Activated CD4-positive, alpha-beta memory T cell treated with anti-CD3 and anti-CD28 coated beads, Interleukin-2, amount 10 ng/mL, durations not matched to agents 7 days and 5 days (primary cell): ENCODE measurements at places on chromosomes 4 and X. TPM values are rescaled to one million over a fixed set of nuclear protein-coding genes. Genes with fewer than 3 reads are reported as not detected.

Gene GLA
- 35.6 TPM for total RNA-seq

Gene UCP1
- not detected for total RNA-seq

DNA sequence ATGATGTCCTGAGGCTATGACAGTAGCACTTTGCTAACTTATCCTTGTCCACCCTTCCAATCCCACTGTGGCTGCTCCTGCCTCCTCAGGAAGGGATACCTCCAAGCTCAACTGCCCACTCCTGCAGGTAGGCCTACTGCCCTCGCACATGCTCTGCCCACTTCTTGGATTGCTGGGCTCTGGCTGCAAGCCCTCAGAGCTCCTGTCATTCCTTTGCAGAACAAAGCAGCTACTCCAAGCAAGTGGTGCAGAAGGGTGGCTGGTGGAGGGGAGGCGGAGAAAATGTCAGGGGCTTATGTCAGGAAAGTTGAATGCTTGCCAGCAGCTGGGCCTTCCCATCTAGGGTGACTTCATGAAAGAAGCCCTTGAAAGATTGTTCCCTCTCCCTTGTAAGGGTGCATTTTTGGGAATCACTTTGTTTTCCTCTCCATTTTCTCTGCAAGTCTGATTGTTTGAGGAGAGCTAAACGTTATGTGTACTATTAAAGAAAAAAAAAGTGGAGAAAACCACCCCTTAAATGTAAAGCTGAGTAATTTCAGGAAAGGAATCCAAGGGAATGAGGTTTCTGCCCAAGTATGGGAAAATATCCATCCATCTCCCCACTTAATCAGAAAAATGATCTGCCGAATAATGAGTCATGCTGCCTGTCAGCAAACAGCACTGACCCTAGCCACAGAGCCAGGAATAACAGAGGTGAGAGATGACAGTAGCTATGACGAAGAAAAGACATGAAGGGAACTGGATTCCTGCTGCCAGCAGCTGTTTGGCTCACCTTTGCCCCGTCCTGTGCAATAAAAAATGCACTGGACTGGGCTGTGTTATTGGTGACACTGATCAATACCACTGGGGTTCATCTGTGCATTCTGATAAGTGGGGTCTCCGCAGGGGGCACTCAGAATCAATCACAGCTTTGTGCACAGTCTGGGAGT lies 102.0 kb downstream of the RTL5 start:
- no peak for DNase-seq

- no peak for DNase-seq
Observed at GRCh38 chr4:170399581-170400293, 310.0 kb upstream of the AADAT start.

DNA sequence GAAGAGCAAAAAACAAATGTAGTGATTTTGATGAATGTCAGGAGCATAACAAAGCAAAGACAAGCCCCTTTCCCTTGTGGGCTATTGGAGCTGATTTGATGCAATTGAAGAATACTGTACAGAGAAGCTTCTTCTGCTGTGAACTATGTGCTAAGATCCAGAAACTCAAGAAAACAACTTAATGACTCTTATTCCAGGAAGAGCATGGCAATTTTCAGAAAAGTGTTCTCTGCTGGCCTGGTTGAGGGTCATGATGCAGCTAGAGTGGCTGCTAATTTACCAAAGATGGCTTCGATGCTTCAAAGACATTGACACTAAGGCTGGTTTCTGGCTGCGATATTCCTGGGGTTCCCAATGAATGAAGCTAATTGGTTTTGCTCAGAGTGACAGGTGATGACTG lies 45.8 kb downstream of the TNIP3 start:
- DNase-seq: no peak

GRCh38 chr4:76457885-76458284 lies 22.9 kb downstream of the SHROOM3 start:
- no peak for DNase-seq

DNA sequence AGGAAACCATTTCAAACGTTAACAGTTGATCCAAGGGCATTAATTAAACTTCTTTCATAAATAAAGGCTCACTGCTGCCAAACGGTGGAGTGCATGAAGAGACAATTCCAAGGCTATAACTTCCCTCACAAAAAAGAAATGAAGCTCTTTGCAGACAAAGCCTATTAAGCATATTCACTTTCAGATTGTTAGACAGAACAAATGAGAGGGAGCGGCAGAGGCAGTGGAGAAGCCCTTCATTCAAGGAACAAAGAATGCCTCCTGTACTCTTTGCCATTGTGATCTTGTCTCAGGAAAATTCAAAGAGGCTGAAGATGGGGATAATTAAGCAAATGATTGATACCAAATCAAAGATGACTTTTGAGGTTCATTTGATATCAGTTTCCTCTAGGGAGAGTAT lies 370.5 kb upstream of the FAT1 start:
- no peak for DNase-seq
